NCI-H446 treated with DMSO at 0.1 percent for 48 hours (cell line): ENCODE measurements at places on chromosomes 13 and 19.

DNA sequence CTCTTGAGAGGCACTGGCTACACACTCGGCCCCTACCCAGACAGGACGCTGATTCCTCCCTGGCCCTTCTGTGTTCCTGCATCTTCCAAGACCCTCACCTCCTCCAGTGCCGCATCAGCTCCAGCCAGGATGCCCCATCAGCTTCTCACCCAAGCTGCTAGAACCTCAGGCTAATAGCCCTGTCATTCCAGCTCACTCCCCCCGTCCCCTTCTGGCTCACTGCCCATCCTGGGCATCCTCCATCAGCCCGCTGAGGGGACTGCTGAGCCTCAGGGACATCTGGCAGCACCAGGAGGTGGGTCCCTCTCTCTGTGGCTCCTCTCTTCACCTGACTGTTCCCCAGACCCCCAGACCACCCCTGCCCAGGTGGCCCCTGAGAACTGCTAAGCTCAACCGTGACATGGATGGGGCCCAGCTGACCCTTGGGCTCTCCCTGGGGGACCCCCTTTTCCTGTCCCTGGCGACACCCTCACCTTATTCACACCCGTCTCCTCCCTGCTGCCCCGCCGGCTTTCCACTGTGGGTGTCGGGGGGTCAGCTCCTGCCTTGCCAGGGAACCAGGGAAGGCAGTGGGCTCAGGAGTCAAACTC, 4.8 kb downstream of the FFAR3 start:
- no peak for DNase-seq

GRCh38 chr19:13092606-13093235, 9.9 kb downstream of the LYL1 start:
- no peak for DNase-seq

DNA sequence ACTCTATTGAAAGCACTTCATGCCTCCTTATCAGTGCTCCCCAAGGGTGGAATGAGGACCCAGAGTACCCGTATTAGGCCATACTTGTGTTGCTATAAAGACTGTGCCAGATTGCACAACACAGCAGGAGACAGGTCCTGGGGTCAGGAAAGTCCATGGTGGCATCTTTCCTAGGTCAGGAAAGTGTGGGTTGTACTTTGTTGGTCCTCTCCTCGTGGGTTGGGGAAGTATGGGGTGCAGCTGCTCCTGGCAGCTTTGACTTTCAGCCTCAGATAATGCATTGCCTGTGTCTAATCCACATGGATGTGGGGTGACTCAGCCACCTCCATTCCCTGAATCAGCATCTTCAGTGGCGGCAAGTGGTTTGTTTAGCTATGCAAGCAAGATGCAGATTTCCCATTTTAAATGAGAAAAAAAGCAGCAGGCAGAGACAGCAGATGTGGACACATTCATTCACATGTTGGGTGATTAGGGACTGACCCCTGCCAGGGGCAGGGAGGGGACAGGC, 8.4 kb upstream of the CYP2B6 start:
- no peak for DNase-seq

GRCh38 chr13:26382366-26382765, 128.4 kb downstream of the CDK8 start:
- no peak for DNase-seq

DNA sequence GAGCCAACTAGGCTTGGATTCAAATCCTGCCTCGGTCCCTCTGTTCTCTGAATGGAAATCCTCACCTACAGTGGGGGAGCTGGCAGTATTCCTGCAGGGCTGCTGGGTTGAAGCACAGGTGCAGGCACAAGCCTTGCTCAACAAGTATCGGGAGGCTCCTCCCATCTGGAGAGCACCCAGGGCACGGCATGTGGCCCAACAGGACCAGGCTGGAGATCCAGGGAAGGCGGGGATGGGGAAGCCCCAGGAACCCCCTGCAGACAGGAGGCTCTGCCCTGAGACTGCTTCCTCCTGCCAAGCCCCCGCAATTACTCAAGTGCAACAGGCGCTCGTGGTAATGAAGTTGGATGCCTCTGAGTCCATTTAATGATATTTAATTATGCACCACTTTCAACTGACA, 128.0 kb upstream of the VSTM2B start:
- no peak for DNase-seq

- peak; percentile 21 for DNase-seq
These were observed 5.6 kb downstream of the APC2 start for GRCh38 chr19:1455336-1456120.

- no peak for DNase-seq
These were observed 21.2 kb downstream of the MISP start for GRCh38 chr19:772063-772462.

DNA sequence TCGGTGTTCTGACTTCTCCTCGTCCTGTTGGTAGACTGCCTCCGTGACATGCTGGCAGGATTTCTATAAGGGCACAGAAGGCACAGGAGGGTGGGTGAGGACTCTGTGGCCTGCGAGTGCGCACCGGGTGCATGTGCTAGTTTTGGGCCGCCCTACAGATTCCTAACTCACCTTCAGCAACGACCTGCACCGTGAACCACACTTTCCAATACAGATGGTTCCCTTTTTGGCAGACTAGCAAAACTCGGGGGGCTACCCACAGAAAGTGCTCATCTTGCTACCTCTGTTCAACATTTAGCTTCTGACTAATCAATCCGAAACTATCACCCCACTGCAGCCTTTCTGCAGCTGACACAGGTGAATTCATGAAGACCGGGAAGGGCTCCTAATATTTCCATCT, 14.1 kb upstream of the AMER2 start:
- DNase-seq, result no peak

GRCh38 chr19:22610121-22610520, 24.0 kb upstream of the ZNF492 start:
- DNase-seq, result no peak

GRCh38 chr19:49691243-49692146, 579 bp downstream of the CPT1C start:
- DNase-seq, result peak; percentile 58

GRCh38 chr13:23952796-23953195, 55.5 kb upstream of the C1QTNF9B start:
- DNase-seq, result no peak

- no peak for DNase-seq
These were observed 6.4 kb upstream of the CDADC1 start for GRCh38 chr13:49241296-49241695.

DNA sequence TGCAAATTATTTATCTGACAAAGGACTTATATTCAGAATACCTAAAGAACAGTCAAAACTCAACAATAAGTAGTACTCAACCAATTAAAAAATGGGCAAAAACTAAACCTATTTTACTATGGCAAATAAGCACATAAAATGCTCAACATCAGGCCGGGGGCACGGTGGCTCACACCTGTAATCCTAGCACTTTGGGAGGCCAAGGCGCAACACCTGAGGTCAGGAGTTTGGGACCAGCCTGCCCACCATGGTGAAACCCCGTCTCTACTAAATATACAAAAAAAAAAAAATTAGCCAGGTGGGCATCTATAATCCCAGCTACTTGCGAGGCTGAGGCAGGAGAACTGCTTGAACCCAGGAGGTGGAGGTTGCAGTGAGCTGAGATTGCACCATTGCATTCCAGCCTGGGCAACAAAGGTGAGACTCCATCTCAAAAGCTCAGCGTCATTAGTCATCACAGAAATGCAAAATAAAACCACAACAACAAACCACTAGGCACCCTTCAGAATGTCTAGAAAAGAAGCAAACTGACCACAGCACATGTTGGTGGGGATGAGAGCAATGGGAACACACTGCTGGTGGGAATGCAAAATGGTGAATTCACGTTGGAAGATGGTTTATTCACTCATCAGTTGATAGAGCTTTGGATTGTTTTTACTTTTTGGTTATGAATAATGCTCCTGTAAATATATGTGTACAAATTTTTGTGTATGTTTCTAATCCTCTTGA, 180.6 kb upstream of the SOX1 start:
- DNase-seq, result no peak

- no peak for DNase-seq
These were observed 128.6 kb downstream of the TEX29 start for GRCh38 chr13:111449041-111449440.

- DNase-seq, result peak; percentile 97
These were observed 138.9 kb downstream of the OLFM4 start for GRCh38 chr13:53167561-53167960.
